ENCODE measurements at places on chromosomes 11 and 22. TPM values are rescaled to one million over a fixed set of nuclear protein-coding genes. Genes with fewer than 3 reads are reported as not detected.

ADORA2A gene
- not detected for total RNA-seq

GSC2 gene
- not detected for total RNA-seq

DNA sequence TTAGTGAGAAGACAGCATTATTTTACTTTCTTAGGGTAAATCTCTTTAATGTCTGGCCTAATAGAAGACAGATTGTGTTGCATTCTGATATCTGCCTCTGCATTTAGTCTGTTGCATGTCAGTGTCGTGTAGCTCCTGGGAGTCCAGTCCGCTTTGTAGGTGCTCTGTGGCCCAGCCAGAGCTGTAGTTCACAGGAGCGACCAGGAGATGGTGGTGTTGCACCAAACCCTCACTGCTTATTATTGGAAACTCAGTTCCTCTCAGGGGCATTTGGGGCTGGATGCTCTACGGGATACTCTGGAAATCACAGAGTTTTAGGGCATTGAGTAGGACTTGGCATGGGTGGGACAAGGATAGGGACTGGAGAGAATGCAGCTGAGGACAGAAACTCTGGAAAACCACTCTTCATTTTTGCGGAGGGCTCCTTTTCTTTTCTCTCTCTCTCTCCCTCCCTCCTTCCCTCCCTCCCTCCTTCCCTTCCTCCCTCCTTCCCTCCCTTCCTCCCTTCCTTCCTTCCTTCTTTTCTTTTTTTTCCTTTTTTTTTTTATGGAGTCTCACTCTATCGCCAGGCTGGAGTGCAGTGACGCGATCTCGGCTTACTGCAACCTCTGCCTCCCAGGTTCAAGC lies 21.7 kb downstream of the MIAT start:
- DNase-seq, result no peak

SCO2 gene
- total RNA-seq, result not detected

C11orf86 gene
- total RNA-seq, result not detected

E2F8 gene
- total RNA-seq, result 6.9 TPM

DNA sequence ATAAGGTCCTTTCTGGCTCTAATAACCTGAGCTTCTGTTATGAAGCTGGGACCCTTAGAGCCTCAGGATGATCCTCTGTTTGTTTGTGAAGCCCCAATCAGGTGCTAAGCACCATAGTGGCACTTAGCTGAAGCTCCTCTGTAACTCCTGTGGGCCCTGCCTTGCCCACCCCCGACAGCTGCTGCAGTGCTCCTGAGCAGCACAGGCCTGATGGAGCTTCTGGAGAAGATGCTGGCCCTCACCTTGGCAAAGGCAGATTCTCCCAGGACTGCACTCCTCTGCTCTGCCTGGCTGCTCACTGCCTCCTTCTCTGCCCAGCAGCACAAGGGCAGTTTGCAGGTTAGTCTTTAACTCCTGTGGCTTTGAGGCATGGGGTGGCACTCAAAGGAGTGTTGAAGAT lies 19.0 kb upstream of the CCDC134 start:
- DNase-seq, result no peak

GRCh38 chr11:59849129-59849528 lies 3.8 kb upstream of the CBLIF start:
- DNase-seq, result peak; percentile 85

- no peak for DNase-seq
Observed at GRCh38 chr11:45193695-45194094, 47.3 kb downstream of the PRDM11 start.

DNA sequence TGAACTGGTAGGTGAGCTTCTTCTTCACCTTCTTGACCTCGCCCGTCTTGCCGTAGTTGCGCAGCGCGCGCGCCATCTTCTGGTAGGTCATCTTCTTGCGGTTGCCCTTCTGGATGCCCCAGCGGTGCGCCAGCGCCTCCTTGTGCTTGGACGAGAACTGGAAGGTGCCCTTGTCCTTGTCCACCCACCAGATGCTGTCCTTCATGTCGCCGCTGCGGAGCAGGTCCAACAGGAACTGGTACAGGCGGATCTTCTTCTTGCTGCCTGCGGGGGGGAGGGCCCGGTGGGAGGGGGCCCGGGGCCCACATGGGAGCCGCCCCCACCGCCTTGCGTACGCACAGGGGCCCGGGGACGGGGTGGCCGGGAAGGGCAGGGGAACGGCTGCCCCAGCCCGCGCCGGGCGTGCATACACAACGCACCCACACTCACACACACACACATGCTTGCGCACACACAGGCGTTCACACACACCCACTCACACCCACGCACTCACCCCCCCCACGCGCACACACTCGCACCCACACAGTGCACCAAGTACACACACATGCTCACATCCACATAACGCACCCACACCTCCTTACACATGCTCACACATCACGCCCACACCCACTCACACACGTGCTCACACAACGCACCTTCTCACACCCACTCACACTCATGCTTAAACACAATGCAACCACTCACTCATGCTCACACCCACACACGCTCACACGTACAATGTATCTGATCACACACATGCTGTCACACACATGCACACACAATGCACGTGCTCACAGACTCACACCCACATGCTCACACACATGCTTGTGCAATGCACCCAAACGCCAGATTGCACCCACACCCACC lies 3.0 kb upstream of the MYBPC3 start:
- DNase-seq, result peak; percentile 38

DNA sequence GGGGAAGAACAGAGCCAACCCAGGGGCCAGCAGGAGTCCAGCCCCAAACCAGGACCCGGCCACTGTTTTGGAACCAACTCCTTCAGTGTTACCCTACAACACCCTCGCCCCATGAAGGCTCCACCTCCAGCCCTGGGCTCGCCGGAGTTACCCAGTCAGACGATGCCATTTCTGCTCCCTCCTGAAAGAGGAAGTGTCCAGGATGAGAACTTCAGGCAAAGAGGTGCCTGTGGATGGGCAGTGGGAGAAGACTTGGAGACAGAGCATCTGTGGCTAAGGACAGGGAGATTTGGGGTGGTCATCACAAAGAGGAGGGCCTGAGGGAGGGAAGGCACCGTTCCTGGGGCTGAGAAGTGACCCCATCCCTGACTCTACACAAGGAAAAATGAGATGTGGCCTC lies 14.0 kb downstream of the APOBEC3B start:
- DNase-seq, result no peak

TIRAP gene
- total RNA-seq, result 3.8 TPM

DNA sequence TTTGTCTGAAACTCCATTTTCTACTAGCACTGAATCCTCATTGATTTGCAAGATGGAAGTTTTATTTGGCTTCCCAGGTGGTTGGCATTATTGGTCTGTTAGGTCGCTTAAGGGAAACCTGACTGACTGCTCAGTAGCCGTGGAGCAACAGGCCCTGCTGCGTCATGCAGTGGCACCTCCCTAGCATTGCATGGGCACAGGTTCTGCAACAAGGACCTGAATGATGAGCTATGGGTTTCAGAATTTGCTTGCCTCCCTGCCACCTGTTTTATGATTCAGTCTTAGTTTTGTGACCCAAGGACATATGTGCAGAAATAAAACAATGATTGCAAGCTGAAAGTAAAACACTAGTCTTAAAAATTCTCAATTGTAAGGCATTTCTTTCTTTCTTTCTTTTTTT lies 128.5 kb downstream of the SLC1A2 start:
- no peak for DNase-seq

PAMR1 gene
- 0.22 TPM for total RNA-seq

- DNase-seq, result no peak
Observed at GRCh38 chr11:80771017-80771416, 1330.2 kb upstream of the TENM4 start.

DBX1 gene
- total RNA-seq, result not detected

GRCh38 chr11:72229925-72230763 lies 5.6 kb downstream of the INPPL1 start:
- DNase-seq, result no peak

NNMT gene
- total RNA-seq, result 1,529 TPM

DNA sequence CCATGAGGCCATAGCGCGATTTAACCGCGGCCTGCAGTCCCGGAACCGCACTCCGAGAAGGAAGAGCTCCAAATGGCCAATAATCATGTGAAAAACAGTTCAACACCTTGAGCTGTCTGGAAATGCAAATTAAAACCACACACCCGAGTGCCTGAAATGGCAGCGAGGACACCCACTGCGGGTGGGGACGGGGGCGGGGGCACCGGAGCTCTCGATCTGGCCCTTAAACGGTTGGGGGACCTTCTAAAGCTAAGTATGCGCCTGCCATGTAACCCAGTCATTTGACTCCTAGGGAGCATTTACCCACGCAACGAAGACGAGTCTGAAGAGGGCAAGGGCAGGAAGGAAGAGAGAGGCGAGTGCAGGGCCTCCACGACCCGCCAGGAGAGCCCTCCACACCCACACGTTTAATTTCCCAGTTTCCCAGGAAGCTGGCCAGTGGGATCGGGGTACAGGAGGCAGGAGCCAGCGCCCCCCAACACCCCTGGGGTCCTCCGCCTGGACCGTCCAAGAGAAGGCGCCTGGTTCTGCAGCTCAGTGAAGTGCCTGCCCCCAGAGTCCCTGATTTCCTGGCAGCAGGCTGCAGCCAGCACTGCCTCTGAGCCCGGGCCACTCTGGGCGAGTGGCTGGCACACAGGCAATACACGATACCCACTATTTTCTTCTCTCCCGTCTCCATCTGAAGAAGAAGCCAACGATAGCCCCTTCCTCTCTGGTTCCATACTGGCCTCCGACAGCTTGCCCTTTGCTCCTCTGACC lies 1.7 kb downstream of the TTLL8 start:
- no peak for DNase-seq

DNA sequence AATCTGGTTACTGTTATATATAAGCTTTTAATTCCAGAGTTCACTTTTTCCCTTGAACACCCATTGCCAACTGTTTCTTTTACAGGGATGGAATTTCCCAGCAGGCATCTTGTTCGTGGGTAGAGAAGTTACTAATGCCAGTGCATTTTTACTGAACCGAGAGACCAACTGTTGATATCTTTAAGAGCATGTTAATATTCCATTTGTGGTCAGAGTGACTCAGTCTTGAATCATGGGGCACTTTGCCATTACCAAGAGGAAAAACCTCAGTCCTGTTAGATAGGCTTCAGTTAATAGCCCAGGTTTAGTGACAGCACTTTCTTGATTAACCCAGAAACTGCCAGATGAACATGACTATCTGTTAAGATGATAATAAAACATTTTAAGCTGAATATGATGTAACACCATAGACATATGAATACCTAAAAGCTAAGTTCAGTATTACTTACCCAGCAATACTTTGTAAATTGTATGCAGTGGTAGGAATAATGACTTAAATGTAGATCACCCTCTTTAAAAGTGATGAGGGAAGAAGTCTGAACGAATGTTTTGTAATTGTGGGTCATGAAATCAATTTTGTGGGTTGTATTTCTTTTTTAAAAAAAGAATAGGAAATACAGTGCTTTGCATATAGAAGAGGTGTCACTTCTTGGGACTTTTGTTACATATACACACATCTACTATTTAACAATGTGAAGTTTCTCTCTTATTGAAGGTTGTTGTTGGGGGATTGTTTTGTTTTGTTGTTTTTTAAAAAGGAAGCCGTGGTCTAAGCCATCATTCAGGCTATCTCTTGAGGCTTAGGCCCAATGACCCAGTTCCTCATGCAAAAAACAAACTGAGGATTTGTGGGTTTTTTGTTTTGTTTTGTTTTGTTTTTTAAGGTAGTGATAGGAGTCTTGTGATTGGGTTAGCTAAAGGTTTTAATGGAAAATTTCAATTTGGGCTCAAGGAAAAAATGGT lies 79.2 kb upstream of the GRIK4 start:
- peak; percentile 99 for DNase-seq

DNA sequence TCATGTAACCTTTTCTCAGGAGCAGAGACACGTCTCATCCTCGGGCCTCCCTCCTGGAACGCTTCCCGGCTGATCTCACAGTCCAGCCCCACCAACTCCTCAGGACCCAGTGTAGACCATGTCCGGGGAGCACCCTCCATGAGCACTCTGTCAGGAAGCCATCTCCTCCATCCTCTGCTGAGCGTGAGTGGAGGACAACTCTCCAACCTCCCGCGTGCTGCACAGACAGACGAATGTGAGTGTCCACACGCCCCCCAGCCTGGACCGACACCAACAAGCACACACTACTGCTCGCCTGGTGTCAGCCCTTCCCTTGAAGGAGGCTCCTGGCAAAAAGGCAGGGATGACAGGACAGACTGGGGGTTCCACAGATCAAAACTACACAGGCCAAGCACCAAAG lies 86.6 kb downstream of the SHANK2 start:
- no peak for DNase-seq

GRCh38 chr11:102564110-102564509 lies 33.6 kb upstream of the MMP7 start:
- DNase-seq, result no peak

NRXN2 gene
- 0.29 TPM for total RNA-seq

All from epithelial cell of proximal tubule (primary cell).